ENCODE measurements at places on chromosomes 12 and 14.

DNA sequence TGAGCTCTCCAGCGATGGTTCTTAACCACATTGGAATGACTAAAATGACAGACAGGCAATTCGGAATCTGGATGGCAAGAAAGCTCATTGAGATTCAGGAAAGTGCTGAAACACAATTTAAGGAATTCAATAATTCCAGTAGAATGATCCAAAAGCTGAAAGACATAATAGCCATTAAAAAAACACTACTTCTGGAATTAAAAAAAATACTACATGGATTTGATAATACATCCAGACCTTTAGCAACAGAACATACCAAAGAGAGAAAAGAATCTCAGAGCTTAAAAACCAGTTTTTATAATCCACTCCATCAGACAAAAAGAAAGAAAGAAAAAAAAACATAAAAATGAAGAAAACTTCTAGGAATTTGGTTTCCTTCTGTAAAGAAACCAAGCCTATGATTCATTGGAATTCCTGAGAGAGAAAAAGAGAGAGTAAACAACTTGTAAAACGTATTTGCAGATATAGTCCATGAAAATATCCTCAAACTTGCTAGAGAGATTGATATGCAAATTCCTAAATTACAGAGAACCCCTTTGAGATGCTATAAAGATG is 52.8 kb downstream of the SLCO1B1 start:
- no peak for DNase-seq

DNA sequence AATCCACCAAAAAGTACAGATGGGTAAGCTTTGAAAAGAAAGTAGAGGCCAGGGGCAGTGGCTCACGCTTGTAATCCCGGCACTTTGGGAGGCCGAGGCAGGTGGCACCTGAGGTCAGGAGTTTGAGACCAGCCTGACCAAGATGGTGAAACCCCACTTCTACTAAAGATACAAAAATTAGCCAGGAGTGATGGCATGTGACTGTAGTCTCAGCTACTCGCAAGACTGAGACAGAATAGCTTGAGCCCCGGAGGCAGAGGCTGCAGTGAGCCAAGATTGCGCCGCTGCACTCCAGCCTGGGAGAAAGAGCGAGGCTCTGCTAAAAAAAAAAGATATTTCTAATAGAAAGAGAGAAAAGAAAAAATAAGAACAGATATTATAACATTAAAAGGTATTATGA is 134.2 kb upstream of the SLCO1C1 start:
- DNase-seq: no peak

DNA sequence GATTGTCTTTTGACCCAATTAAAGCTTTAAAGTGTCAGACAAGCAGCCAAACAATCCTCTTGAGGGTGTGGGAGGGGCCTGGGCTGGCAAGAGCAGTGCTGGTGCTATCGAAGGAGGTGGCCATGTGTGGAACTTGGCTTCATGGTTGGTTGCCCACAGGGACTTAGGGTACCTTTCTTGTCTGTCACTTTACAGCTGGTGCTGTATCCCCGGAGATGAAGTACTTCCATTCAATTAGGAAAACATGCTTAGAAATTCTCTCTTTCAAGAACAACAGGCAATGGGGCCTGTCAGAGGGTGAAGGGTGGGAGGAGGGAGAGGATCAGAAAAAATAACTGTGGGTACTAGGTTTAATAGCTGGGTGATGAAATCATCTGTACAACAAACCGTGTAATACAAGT is 86.5 kb downstream of the DAAM1 start:
- DNase-seq: no peak

- no peak for DNase-seq
Measured at GRCh38 chr12:113994051-113994450, 27.9 kb upstream of the RBM19 start.

GRCh38 chr14:52003324-52003723 is 14.0 kb downstream of the RTRAF start:
- no peak for DNase-seq

GRCh38 chr14:65482757-65483438 is 70.4 kb downstream of the FUT8 start:
- DNase-seq: no peak

DNA sequence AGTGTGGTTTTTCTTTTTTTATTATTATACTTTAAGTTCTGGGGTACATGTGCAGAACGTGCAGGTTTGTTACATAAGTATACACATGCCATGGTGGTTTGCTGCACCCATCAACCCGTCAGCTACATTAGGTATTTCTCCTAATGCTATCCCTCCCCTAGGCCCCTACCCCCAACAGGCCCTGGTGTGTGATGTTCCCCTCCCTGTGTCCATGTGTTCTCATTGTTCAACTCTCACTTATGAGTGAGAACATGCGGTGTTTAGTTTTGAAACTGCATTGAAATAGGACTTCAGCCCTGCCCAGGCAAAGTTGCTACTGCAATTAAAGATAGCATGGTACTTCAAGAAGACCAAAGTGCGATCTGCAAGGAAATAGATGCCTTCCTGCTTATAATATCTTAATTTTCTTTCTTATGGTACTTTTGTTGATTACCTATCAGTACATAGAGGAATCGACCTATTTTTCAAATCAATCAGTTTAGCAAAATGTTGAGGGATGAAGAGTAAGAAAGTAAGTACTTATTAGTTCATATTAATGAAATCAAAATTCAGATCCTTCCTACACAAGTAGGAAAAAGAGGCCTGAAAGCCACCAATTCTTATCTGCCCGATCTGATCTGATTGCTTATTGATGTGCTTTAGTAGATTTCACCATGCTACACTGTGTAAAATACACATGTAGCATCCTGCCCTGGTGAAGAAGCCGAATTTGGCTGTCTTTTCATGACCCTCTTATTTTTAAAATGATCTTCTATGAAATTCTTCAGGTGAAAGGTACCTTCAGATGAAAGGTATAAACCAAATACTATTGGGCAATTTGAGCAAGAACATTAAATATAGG is 1.6 kb downstream of the LTA4H start:
- DNase-seq: no peak

DNA sequence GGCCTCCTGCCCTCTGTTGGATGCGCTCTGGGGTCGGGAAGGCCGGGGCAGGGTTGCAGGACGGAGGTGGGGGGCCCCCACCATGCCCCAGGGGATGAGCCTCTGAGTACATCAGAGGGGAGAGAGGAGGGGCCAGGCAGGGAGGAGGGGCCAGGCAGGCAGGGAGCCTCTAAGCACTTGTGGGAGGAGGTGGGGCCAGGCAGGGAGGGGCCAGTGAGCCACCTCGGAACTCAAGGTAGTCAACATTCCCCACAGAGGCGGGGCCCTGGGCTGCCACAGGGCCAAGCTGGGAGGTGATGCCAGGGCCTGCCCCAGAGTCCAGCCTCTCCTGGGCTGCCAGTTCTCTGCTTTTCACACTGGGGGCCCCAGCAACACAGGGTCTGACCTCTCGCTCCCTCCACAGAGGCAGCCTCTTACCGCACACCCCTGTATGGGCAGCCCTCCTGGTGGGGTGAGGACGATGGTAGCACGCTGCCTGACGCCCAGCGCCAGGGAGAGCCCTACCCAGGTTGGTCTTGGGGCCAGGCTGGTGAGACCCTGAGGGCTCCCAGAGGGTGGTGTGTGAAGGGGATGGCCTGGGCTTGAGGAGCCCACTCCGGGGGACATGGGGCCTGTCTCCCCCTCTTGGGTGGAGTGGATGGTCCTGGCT is 17.4 kb downstream of the CEP170B start:
- peak; percentile 53 for DNase-seq

DNA sequence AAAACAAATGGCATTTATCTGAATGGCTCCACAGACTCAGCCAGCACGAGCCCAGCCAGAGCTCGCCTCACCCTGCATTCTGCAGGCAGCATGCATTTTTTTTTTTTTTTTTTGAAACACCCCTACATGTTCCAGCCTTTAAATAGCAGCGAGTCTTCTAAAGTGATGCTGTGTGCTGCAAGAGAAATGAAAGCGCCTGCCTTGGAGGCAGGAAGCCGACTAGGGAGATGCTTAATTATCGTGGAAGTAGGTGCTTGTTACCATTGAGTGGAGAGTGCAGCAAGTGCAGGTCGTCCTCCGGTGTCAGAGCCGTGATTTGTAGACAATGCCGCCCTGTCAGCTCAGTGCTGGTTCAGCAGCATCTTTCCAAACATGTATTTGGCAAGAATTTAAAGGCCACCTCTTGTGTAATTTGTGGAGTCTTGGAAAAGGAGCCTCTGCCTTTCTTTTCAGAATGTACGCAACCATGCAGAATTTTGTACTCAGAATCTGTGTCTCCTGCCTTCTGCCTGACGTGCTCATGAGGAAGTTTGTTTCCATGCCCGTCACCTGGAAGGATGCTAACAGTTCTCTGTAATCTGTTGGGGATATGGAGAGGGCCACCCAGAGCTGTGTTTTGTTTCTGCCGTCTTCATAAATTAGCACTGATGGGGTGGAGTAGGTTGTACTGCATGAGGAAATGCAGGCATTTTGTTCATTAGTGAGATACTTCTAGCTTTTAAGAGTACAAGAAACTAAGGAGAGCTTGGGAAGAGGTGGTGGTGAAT is 345.9 kb upstream of the RGS6 start:
- no peak for DNase-seq

GRCh38 chr12:25598956-25599355 is 45.9 kb upstream of the LMNTD1 start:
- no peak for DNase-seq

DNA sequence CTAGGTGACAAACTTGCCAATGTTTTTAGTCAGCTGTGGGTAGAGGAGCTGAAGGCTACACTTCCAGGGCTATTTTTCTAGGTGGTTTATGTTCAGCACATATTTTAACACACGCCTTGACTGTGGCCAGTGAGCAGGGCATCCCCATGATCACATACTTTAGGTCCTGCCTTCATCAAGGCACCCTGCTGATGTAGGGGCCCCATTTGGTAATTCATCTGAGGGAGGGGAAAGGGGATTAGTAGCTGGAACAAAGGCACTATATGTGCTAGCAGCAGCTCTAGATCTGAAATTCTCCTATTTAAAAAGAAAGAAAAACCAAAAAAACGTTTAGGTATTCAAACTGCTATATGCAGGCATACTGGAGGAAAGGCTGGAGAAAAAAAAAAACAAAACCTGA is 14.5 kb downstream of the EGLN3 start:
- no peak for DNase-seq

DNA sequence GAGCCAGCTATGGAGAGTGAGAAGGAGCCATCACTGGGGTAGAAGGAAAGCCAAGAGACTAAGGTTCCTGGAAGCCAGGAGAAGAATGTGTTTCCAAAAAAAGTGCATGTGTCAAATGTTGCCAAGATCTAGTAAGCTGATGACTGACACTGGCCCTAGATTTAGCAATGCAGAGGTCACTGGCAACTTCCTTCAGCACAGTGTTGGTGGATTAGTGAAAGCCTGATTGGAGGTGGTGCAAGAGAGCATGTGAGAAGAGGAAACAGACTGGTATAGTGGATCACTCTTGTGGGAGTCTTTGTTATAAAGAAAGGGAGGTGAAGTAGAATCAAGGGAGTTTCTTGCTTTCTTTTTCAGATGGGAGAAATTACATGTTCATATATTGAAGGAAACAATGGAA is 34.1 kb upstream of the CHGA start:
- DNase-seq: no peak

- no peak for DNase-seq
Measured at GRCh38 chr14:88829188-88829587, 4.7 kb downstream of the TTC8 start.

GRCh38 chr12:93536766-93537488 is 35.5 kb upstream of the SOCS2 start:
- no peak for DNase-seq

GRCh38 chr12:52401926-52402325 is 4.2 kb downstream of the KRT82 start:
- DNase-seq: no peak

GRCh38 chr14:86683561-86683960 is 1153.6 kb downstream of the FLRT2 start:
- DNase-seq: no peak

DNA sequence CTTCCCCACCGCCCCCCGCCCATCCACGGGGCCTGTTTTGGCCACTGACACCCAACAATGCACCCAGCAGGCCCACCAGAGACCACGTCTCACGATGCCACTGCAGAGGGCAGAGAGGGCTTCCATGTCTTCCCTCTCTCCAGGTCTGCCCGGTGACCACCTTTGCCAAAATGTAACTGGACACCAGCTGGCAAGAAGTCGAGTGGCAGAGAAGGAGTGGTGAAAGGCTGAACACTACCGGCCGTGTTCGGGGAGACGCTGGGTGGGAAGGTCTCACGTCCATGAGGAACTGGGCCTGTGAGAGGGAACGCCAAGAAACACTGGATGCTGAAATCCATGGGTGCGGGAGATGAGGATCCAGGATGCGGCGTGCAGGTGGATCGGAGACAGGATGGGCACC is 308.2 kb downstream of the ADGRD1 start:
- no peak for DNase-seq

- no peak for DNase-seq
Measured at GRCh38 chr12:21392384-21392783, 19.7 kb downstream of the IAPP start.

DNA sequence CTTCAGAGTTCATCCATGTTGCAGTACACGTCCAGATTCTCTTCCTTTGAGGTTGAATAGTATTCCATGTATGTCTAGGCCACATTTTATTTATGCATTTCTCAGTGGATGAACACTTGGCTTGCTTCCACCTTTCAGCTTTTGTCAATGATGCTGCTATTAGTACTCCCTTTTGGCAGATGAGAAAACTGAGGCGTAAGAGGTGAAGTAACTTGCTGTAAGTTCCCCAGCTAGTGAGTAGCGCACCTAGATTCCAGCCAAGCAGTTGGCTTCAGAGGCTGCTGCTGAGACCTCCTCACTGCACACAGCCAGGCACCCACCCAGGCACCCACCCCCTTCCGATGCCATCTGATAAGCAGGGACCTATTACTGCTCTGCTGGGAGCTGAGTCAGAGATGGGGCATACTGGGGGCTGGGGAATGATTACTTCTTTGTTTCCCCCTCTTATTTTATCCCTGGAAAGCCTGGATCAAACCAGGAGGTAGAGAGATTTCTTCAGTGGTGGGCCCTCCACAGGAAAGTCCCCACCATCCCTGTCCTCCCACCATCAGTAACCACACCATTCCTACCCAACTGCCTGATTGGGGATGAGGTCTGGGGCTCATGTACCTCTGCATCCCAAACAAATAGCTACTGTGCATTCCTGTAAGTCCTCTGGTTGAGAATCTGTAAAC is 234.6 kb downstream of the PCNX1 start:
- no peak for DNase-seq

GRCh38 chr12:50597200-50598195 is 92.7 kb downstream of the DIP2B start:
- DNase-seq: no peak

GRCh38 chr12:110270125-110270962 is 10.7 kb upstream of the ATP2A2 start:
- peak; percentile 88 for DNase-seq

GRCh38 chr12:110253176-110253575 is 27.9 kb upstream of the ATP2A2 start:
- DNase-seq: no peak

DNA sequence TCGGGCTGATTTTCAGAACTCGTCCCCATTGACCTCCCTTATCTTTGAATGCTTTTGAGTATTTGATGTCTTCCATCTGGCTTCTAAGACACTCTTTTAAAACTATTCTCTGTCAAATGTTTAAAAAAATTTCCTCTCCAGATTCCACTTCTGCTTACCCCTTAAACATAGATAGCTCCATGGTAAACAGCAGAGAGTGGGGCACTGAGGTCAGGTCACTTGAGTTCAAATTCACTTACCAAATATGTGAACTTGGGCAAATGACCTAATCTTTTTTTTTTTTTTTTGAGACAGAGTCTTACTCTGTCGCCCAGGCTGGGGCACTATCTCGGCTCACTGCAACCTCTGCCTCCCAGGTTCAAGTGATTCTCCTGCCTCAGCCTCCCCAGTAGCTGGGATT is 126.8 kb upstream of the CPSF6 start:
- DNase-seq: no peak

- no peak for DNase-seq
Measured at GRCh38 chr12:91951571-91951970, 194.1 kb downstream of the BTG1 start.

All from SJCRH30 (cell line).